ENCODE measurements at places on chromosomes 6 and 20. TPM values are rescaled to one million over a fixed set of nuclear protein-coding genes. Genes with fewer than 3 reads are reported as not detected.

The ETV7 gene
- total RNA-seq = 0.99 TPM

The CNPY3 gene
- total RNA-seq = 24.6 TPM

The PRL gene
- total RNA-seq = not detected

The CGA gene
- not detected for total RNA-seq

The HRH3 gene
- not detected for total RNA-seq

The GDAP1L1 gene
- total RNA-seq = not detected

The NHSL1 gene
- 26.3 TPM for total RNA-seq

The LGSN gene
- total RNA-seq = not detected

The TINAG gene
- total RNA-seq = not detected

The NANP gene
- 9.3 TPM for total RNA-seq

The GPLD1 gene
- total RNA-seq = not detected

The OTOR gene
- not detected for total RNA-seq

The ROMO1 gene
- 108 TPM for total RNA-seq

The PAK5 gene
- total RNA-seq = under 0.01 TPM

The BHLHE23 gene
- total RNA-seq = not detected

The KIAA0408 gene
- 3.8 TPM for total RNA-seq

The CTCFL gene
- not detected for total RNA-seq

The RBL1 gene
- 19.2 TPM for total RNA-seq

The BTN1A1 gene
- not detected for total RNA-seq

The DLL1 gene
- total RNA-seq = 0.15 TPM

The TREML2 gene
- not detected for total RNA-seq

The COL12A1 gene
- 506 TPM for total RNA-seq

The FAM229B gene
- total RNA-seq = 14.4 TPM

The SLC13A3 gene
- total RNA-seq = 6.0 TPM

The MRS2 gene
- 19.9 TPM for total RNA-seq

The GLP1R gene
- total RNA-seq = not detected

The RAET1L gene
- not detected for total RNA-seq

The DST gene
- 426 TPM for total RNA-seq

The ELOVL4 gene
- total RNA-seq = 8.7 TPM
